ENCODE measurements at places on chromosomes 7 and 10. TPM values are rescaled to one million over a fixed set of nuclear protein-coding genes. Genes with fewer than 3 reads are reported as not detected.

PRXL2A gene
- total RNA-seq = 68.9 TPM

NKX2-3 gene
- not detected for total RNA-seq

SPDYE18 gene
- not detected for total RNA-seq

AP1S1 gene
- total RNA-seq = 98.4 TPM

KLF14 gene
- total RNA-seq = not detected

KAZALD1 gene
- total RNA-seq = 1.8 TPM

RNF148 gene
- not detected for total RNA-seq

WEE2 gene
- total RNA-seq = not detected

HOXA1 gene
- 5.8 TPM for total RNA-seq

NPY4R2 gene
- total RNA-seq = 0.71 TPM

GTPBP4 gene
- total RNA-seq = 87.4 TPM

NYAP1 gene
- 0.63 TPM for total RNA-seq

KLLN gene
- 0.81 TPM for total RNA-seq

LRRC17 gene
- 8.3 TPM for total RNA-seq

GCK gene
- 0.13 TPM for total RNA-seq

GIMAP8 gene
- not detected for total RNA-seq

CALML5 gene
- total RNA-seq = not detected

ANKRD2 gene
- not detected for total RNA-seq

XRCC2 gene
- total RNA-seq = 6.8 TPM

Data from SJSA1 (cell line).